Left ventricle myocardium inferior (tissue), 1 donor: ENCODE measurements at places on chromosomes 1 and 21. TPM values are rescaled to one million over a fixed set of nuclear protein-coding genes. Genes with fewer than 3 reads are reported as not detected.

DNA sequence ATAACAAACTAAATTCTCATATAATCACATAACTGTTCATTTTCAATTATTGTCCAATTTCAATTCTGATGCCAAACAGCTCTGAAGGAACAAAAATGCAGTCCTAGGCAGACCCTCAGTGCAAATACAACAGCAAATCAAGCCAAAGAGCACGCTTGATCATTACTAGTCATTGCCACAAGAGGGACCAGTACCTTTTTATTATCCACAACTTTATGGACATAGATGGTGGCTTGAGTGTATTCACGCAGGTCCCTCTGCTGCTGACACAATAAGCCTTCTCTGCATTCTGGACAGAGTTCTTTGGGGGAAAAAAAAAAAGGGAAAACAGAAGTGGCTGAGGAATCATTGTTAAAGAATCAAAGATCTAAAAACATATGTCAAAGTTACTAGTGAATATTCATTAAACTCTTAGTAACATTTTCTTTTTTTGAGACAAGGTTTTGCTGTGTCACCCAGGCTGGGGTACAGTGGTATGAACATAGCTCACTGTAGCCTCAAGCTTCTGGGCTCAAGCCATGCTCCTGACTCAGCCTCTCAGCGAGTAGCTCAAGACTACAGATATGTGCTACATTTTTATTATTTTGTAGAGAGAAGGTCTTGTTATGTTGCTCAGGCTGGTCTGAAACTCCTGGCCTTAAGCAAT, 34.3 kb upstream of the RAP1GAP start:
- H3K27ac ChIP-seq, result no peak overlapping the region
- peaks cover 82% of the 10 kb centered on the region for H3K36me3 ChIP-seq
- peaks cover 11% of the 10 kb centered on the region for H3K4me1 ChIP-seq
- DNase-seq, result no peak

DNA sequence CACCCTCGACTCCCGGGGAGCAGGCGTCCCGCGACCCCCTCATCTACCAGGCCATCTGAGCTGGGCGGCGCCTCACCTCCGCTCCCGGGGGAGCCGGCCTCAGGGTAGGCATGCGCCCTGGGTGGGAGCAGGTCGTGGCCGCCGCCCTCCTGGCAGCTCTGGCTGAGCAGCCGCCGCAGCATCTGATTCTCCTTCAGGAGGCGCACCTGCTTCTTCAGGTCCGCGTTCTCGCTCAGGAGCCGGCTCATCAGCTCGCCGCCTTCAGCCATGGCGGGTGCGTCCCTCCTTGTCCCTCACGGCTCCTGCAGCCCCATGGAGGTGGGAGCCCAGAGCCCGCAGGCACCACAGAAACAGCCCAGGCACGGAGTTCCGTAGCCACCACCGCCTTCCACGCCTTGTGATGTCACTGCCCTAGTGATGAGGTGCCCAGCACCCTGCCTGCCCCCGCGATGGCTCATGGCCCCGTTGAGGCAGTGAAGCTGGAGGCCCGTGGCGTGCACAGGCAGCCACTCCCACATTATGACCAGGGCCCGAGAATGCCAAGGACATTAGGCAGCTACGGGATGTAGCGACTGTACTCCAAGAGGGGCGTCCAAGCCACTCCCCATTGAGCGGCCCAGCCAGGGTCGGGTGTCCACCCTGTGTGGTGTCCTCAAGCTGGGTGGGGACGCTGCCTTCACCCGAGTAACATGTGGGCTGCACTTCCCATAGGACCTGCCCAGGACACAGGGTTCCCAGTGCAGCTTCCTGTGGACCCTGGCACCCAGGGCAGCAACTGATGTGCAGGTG, 1.5 kb downstream of the SPATC1L start:
- no peaks in the 10 kb centered on the region for H3K27me3 ChIP-seq
- peaks cover 34% of the 10 kb centered on the region for H3K4me1 ChIP-seq
- no peak overlapping the region for H3K4me3 ChIP-seq
- no peaks in the 10 kb centered on the region for H3K36me3 ChIP-seq
- DNase-seq, result peak; percentile 42

DNA sequence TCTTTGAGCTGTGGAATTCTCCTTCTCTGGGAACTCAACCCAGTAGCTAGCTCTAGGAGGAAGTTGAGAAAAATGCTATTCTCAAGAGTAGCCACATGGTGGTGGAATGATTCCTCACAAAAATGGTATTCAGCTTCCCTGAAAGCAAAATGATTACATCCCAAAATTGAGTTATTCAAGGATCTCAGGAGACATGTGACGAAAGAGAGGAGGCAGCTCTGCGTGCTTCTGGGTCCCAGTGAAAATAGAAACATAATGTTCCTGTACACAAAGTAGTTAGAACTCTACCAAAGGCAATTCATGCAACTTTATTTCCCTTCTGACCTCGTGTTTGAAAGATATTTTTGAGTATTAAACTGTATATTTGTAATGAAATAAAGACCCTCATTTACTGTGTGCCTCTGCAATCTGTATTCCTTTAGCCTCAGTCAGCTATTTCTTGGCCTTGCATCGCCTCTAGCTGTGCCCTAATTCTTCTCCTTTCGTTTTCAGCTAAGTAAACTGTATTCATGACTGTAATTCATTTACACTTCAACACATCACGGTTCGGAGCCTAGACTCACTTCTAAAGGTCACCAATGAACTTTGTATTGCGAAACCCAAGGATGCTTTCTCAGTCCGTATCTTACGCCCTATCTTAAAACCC, 167.3 kb downstream of the FASLG start:
- H3K4me3 ChIP-seq, result peak overlapping the region; percentile 39
- peaks cover 8% of the 10 kb centered on the region for H3K4me1 ChIP-seq
- no peaks in the 10 kb centered on the region for H3K36me3 ChIP-seq
- no peak for DNase-seq
- peak overlapping the region; percentile 76 for H3K27ac ChIP-seq

DNA sequence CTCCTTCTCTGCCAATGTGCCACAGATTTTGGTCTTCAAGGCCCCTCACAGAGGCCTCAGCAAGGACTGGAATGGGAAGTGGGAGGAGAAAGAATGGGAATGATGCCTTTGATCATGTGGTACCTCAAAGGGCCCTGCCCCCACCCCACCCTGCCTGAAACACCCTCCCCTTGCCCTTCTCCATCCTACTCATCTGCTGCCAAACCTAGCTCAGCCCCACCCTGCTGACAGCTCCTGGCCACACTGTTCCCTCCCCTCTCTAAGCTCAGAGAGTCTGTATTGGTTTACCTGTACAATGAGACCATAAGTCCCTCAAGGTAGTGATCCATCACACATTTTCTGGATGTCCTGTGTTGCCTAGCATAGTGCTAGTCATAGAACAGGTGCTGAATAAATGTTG, 6.7 kb upstream of the ARHGAP30 start:
- H3K4me1 ChIP-seq, result no peaks in the 10 kb centered on the region
- no peak overlapping the region for H3K4me3 ChIP-seq
- peaks cover 23% of the 10 kb centered on the region for H3K27me3 ChIP-seq

GRCh38 chr1:208933984-208934525, 649.5 kb upstream of the CAMK1G start:
- DNase-seq, result no peak
- no peaks in the 10 kb centered on the region for H3K27me3 ChIP-seq
- no peaks in the 10 kb centered on the region for H3K36me3 ChIP-seq
- no peaks in the 10 kb centered on the region for H3K4me1 ChIP-seq
- H3K27ac ChIP-seq, result no peak overlapping the region

DNA sequence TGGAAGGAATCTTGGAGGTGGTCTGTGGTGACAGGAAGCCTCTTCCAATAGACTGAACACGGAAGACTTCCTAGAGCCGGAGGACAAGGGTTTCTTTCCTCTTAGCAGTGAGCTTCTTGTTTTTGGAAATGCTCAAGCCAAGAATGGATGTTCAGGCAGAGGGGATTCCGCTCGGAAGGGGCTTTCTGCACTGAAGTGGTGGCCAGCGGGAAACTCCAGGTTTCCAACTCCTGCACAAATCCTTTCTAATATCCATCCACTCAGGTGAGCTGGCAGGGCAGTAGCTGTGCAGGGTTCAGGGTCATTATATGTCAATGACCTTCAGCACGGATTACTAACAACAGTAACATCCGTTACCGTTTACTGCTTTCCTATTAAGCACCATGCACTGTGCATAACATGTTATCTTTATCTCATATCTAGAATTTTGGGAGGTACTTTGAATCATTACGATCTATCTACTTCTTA, 573 bp upstream of the CPT2 start:
- H3K36me3 ChIP-seq, result peaks cover 3% of the 10 kb centered on the region
- peak overlapping the region; percentile 98 for H3K27ac ChIP-seq
- H3K4me3 ChIP-seq, result peak overlapping the region; percentile 87
- H3K4me1 ChIP-seq, result peaks cover 56% of the 10 kb centered on the region
- DNase-seq, result no peak
- no peaks in the 10 kb centered on the region for H3K27me3 ChIP-seq

NECTIN4 gene
- total RNA-seq, result not detected

SMPDL3B gene
- total RNA-seq, result not detected

GRCh38 chr1:207309745-207310273, 11.7 kb upstream of the CD55 start:
- peak overlapping the region; percentile 57 for H3K4me3 ChIP-seq
- peak overlapping the region; percentile 79 for H3K27ac ChIP-seq
- H3K36me3 ChIP-seq, result no peaks in the 10 kb centered on the region
- DNase-seq, result no peak
- no peaks in the 10 kb centered on the region for H3K27me3 ChIP-seq
- peaks cover 35% of the 10 kb centered on the region for H3K4me1 ChIP-seq

TMEM52 gene
- total RNA-seq, result 0.47 TPM

- no peaks in the 10 kb centered on the region for H3K4me1 ChIP-seq
- no peak for DNase-seq
- peaks cover 71% of the 10 kb centered on the region for H3K27me3 ChIP-seq
- H3K27ac ChIP-seq, result no peak overlapping the region
These were observed 18.2 kb upstream of the AJAP1 start for GRCh38 chr1:4636186-4636585.

DNA sequence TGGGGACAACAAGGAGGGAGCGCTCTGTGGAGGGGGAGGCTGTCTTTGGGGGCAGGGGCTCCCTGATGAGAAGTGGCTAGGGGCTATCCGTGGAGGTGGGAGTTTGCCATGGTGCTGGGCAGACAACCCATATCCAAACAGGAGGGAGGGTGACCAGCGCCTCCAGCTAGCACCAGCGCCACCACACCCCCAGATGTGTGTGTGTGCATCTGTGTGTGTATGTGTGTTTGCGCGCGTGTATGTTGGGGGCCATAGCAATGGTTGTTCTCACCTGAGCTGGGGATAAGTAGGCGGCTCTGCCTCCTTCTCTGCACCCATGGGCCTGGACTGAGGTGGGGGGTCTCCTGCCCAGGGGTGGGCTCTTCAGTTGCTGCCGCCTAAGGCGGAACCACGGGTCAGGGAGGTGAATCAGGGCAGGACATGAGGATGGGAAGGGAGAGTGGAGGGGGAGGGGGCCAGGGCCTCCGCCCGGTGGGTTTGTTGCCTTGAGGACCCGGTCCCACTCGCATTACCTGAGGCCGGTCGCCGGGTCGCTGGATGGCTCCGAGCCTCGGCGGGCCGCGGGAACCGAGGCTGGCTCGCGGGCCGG, 345 bp downstream of the HPCAL4 start:
- DNase-seq, result no peak
- peaks cover 33% of the 10 kb centered on the region for H3K4me1 ChIP-seq
- no peaks in the 10 kb centered on the region for H3K36me3 ChIP-seq
- peak overlapping the region; percentile 64 for H3K4me3 ChIP-seq
- no peak overlapping the region for H3K27ac ChIP-seq

- DNase-seq, result no peak
- no peak overlapping the region for H3K27ac ChIP-seq
- no peaks in the 10 kb centered on the region for H3K27me3 ChIP-seq
- no peaks in the 10 kb centered on the region for H3K36me3 ChIP-seq
- H3K4me1 ChIP-seq, result peaks cover 21% of the 10 kb centered on the region
These were observed 6.2 kb upstream of the TEX35 start for GRCh38 chr1:178506669-178507068.

YIPF1 gene
- 13.9 TPM for total RNA-seq

- H3K36me3 ChIP-seq, result peaks cover 22% of the 10 kb centered on the region
- H3K4me1 ChIP-seq, result peaks cover 57% of the 10 kb centered on the region
- H3K4me3 ChIP-seq, result peak overlapping the region; percentile 93
- no peak for DNase-seq
These were observed 2.1 kb downstream of the HMGN1 start for GRCh38 chr21:39346671-39347331.

DNA sequence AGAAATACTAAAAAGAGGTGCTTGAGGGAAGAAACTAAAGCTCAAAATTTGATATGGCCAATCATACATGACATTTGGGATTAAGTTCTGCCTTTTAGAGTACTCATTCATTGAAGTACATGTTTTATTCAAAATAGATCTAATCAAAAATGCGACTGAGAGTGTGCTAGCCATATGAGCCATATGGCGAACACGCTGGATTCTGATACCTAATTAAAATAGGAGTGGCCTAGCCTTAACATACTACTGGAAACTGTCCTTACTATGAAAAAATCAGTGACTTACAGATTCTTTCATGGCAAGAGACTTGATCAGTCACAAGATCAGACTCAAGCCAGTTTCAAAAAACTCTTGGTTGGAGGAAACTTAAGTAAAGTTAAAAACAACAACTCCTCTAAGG, 73.9 kb downstream of the PTGER3 start:
- no peak overlapping the region for H3K27ac ChIP-seq
- H3K4me1 ChIP-seq, result no peaks in the 10 kb centered on the region
- DNase-seq, result no peak
- H3K27me3 ChIP-seq, result no peaks in the 10 kb centered on the region
- H3K36me3 ChIP-seq, result no peaks in the 10 kb centered on the region

DNA sequence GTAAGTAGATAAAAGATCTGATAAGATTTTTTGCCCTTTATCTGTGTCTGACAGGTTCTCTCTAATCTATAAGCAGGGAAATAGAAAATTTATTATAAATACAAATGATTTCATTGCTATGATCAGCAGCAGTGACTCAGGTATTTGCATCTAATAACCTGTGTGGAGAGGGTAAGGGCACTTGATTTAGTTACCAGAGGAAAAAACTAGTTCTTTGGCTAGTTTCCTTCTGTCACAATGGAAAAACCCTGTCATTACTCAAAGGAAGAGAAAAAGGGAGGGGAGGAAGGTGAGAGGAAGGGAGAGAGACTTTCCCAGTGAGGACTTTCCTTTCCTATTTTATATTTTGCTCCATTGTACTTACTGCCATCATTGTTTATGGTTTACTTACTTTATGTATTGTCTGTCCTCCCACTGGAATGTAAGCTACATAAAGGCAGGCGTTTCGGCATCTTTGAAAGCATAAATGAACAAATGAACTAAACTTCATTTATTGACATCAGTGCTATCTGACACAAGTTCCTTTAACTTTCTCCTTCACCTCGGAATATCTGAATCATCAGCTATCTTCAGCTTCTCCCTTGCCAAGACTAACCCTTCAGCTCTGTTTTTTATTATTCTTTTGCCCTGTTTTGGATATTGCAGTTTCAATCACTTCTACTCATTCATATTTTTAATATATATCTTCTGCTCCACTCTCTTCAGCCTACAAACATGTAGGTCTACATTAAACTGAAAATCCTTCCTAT, 34.9 kb downstream of the WDR3 start:
- H3K27me3 ChIP-seq, result no peaks in the 10 kb centered on the region
- no peaks in the 10 kb centered on the region for H3K4me1 ChIP-seq
- H3K36me3 ChIP-seq, result peaks cover 26% of the 10 kb centered on the region

ANGPTL7 gene
- total RNA-seq, result 1.1 TPM

FBXO2 gene
- total RNA-seq, result 1.9 TPM

DNA sequence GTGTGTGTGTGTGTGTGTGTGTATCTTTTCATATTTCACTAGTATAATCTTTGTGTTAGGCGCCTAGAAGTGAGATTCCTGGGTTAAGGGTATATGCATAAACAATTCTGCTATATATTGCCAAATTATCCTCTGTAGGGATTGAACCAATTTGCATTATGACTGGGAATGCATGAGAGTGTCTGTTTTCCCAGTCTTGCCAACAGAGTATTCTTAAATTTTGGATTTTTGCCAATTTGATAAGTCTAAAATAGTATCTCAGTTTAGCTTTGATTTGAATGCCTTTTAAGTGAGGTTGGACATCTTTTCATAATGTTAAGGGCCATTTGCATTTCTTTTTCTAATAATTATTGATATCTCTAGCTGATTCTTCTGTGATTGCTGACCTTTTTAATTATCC, 8.2 kb upstream of the AVPR1B start:
- peaks cover 11% of the 10 kb centered on the region for H3K4me1 ChIP-seq
- no peak for DNase-seq
- no peak overlapping the region for H3K27ac ChIP-seq
